IPS-NIHi11 (cell line): ENCODE measurements at places on chromosomes 1 and 21.
A peak's percentile ranks its signal among the peaks of the same experiment; 100 is the strongest.

DNA sequence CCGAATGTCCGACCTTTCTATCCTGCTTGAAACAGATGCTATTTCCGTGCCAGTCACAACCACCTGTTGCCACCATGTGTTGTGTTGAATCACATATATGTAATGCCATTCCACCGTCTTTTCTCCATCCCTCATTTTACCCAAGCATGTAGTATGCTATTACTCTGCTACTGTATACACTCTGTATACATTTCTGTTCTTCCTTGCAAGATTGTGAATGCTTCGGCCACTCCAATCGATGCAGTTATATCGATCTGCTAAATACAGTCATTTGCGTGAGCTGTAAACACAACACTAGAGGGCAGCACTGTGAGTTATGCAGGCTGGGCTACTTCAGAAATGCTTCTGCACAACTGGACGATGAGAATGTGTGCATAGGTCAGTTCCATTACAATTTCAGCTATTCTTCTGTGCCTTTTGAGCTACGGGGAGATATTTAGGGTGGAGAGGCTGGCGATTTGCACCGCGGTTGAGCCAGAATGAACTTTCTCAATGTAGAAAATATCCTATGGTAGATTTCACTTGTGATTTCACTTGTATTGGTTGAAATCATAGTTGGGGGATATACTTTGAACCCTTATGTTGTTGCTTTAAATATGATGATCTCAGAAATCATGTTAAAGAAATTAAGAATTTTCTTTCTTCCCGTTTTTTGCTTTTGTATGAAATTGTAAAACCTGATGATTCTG is 289.8 kb downstream of the NTNG1 start:
- peak; percentile 42 for DNase-seq

DNA sequence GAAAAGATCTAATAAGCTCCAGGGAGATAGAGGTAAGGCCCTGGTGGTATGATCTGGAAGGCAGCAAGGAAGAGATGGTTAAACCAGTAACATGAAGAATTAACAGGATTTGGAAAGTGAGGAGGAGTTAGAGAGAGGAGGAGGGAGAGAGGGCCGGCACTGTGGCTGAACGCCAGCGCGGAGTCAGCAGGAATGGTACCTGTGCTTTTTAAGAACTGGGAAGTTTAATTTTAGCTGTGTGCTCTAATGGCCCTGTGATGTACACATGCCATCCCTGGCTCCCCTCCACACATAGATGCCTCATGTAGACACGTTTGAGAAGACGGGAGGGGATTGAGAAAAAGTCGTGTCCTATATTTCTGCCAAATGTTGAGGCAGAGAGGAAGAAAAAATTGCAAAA is 13.8 kb upstream of the AVPR1B start:
- no peak for DNase-seq

- no peak for DNase-seq
Measured at GRCh38 chr21:16900685-16901084, 612.2 kb upstream of the CXADR start.

DNA sequence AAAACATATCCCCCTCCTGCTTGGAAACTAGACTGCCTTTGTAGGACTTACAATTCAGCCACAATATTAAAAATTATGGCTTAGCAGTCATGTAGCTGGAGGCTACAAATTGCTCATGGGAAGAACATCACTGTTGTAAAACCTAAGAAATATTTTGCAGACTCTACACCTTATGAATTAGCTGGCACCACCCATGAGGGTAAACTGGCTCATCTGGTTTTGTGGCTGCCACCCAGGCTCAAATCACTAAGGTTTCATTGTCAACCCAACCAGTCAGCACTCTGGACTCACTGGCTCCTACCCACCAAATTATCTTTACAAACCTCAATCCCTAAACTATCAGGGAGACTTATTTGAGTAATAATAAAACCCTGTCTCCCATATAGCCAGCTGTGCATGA is 100.7 kb upstream of the OLFM3 start:
- DNase-seq = no peak

GRCh38 chr1:87314091-87314490 is 14.6 kb upstream of the LMO4 start:
- DNase-seq = no peak

DNA sequence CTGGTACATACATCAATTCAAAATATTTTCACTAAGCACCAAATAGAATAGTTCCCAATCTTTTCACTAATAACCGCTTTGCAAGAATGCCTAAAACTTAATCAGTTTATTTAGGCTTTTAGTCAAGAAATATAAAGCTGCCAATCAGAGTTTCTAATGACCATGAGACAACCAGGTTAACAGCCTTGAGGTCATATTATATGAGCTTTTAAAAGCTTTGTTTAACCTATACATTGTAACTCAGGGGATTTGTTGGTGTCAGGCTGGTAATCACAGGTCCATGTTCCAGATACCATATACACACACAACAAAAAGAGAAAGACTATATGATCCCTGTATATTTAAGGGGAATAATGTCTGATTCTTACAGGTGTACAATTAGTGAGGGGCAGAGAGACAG is 246.2 kb upstream of the ADGRL2 start:
- no peak for DNase-seq

GRCh38 chr1:56424744-56425493 is 154.4 kb downstream of the PLPP3 start:
- no peak for DNase-seq

GRCh38 chr1:111754984-111755330 is 744 bp upstream of the DDX20 start:
- DNase-seq = peak; percentile 58

DNA sequence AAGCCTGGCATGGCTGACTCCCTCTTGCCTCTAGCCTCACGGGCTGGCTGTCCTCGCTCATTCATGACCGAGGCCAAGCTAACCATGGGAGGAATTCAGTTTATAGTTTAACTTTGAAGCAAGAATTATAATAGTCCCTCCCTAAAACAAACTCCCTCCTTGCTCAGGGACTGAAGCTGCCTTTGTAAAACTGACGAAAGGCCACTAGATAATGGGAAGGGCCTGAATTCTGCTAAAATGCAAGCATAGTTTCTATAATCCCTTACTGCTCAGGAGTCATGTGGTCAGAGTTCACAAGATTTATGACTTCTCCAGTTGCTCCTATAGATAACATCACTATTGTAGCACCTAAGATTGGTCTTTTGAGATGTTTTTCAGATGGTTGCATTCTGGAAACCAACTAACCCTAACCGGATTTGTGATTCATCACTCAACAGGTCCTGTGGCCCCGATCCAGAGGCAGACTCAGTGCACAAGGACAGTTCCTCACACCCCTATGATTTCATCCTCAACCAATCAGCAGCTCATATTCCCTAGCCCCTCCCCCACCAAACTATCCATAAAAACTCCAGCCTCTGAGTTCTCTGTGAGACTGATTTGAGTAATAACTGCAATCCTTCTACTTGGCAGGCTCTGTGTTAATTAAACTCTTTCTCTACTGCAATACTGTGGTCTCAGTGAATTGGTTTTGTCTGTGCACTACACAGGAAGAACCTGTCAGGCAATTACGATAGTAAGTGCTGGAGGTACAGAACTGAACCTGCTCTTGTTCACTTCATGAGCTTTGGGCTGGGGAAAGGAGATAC is 26.4 kb downstream of the HHIPL2 start:
- no peak for DNase-seq

DNA sequence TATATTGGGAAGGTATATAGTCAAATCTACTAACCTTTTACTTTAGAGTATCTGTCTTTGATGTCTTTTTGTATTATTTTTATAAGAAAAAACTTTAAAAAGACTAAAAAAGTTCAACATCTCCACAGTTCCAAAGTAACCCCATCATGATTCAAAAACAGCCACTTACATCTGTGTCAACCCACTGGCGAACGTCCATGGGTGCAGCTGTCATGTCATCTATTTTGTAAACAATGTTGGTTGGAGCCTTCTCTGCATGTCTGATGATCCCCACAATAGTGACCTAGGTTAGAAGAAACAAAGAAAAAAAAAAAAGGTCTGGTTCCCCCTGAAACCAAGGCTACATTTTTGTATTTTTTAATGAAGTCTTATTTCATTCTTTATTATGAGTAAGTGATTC is 28.0 kb upstream of the SMPDL3B start:
- DNase-seq = no peak

DNA sequence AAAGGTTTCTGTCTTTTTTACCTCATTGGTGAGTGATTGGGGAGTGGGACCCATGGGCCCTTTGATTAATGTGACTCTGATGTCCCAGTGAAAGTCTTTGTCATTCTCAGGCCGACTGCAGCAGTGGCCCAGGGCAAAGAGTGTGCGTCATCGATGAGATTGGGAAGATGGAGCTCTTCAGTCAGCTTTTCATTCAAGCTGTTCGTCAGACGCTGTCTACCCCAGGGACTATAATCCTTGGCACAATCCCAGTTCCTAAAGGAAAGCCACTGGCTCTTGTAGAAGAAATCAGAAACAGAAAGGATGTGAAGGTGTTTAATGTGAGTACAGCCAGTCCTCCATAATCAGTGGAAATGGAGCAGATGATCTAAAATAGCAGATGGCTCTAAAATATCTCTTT is 19.4 kb downstream of the NTPCR start:
- no peak for DNase-seq

DNA sequence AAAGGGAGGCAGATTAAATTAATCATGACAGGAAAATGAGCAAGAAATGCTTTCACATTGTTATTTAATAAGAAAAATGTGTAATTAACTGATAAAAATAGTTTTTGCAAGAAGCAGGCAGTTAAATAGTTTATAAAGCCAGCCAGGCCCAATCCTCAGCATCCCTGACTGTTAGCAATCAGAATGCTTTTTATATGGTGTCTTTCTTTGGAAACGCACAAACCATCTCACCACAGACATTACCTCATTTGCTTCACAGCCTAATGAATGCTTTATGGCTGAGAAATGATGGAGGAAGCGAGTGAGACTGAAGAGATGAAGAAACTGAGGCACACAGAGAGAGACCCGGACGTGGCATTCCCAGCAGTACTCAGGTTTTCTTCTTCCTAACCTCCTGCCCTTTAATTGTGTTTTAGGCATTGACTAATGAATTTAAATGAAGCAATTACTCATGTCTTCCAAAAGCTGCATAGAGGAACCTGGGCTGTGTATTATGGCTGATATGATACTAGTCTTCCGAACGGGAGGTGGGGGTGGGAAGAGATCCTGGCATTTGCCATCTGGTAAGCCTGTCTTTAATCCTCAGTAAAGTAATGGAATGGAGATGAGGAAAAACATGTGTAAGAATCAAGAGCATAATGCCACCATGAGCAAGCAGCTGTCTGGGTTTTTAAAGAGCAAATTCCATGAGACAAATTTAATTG is 116.1 kb upstream of the LMO4 start:
- DNase-seq = no peak

GRCh38 chr1:41890825-41891198 is 27.9 kb downstream of the HIVEP3 start:
- DNase-seq = no peak

GRCh38 chr1:151281225-151281968 is 702 bp upstream of the ZNF687 start:
- peak; percentile 91 for DNase-seq

- DNase-seq = no peak
Measured at GRCh38 chr1:8171751-8172464, 145.8 kb upstream of the ERRFI1 start.

GRCh38 chr1:74431531-74431930 is 80.9 kb downstream of the LRRC53 start:
- DNase-seq = no peak

GRCh38 chr1:48114596-48115382 is 107.7 kb upstream of the SLC5A9 start:
- DNase-seq = no peak

GRCh38 chr1:29133861-29134694 is 10.4 kb upstream of the TMEM200B start:
- peak; percentile 54 for DNase-seq

- peak; percentile 43 for DNase-seq
Measured at GRCh38 chr1:56709269-56709880, 64.3 kb downstream of the PRKAA2 start.

DNA sequence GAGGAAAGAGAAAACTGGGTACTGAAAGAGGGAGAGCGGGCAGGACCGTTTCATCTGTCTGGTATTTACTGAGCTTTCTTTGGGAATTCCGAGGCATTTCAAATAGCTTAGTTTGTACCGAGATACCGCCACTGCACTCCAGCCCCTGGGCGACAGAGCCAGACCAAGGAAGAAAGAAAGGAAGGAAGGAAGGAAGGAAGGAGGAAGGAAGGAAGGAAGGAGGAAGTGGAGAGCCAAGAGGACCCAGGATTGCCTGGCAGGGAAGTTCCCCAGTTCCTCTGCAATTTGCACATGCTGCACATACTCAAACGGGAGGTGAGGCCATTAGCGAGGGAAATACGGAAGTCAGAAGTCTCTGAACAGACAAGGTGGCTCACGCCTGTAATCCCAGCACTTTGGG is 961 bp upstream of the FUCA1 start:
- DNase-seq = no peak

DNA sequence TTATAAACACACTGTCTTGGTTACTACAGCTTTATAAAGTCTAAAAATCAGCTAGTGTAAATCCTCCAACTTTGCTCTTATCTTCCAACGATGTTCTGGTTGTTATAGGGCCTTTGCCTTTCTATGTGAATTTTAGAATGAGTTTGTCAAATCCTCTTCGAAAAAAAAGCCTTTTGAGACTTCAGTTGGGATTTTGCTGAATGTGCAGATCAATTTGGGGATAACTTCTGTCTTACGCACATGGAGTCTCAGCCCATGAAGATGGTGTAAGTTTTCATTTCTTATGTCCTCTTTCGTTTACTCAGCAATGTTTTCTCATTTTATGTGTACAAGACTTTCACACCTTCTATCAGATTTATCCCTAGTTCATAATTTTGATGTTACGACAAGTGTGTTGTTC is 64.8 kb upstream of the ADARB1 start:
- DNase-seq = no peak

- DNase-seq = no peak
Measured at GRCh38 chr21:32977216-32977615, 48.5 kb upstream of the OLIG2 start.

- DNase-seq = no peak
Measured at GRCh38 chr1:42422737-42423136, 33.1 kb downstream of the ZMYND12 start.

GRCh38 chr1:30890502-30891226 is 17.9 kb downstream of the SDC3 start:
- DNase-seq = no peak

- no peak for DNase-seq
Measured at GRCh38 chr1:147579934-147580537, 38.7 kb downstream of the BCL9 start.

GRCh38 chr1:81433676-81434075 is 367.1 kb upstream of the ADGRL2 start:
- no peak for DNase-seq

DNA sequence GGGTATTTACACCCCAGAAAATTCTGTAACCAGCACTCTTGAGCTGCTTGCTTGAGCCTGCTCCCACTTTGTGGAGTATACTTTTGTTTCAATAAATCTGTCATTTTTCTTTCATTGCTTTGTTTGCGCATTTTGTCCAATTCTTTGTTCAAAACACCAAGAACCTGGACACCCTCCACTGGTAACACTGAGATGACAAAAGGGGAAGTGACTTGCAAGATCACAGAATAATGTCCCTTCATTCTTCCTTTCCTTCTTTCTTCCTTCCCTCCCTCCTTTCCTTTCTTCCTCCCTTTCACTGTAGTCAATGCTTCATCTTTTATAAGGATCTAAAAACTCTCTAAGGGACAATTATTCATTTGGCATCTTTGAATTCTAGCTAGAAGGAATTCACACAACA is 134.5 kb upstream of the MAP1LC3C start:
- no peak for DNase-seq
